Esophagus muscularis mucosa (tissue), 4 donors: ENCODE measurements at places on chromosomes 4 and X. TPM values are rescaled to one million over a fixed set of nuclear protein-coding genes. Genes with fewer than 3 reads are reported as not detected.
A peak's percentile ranks its signal among the peaks of the same experiment; 100 is the strongest.

The TKTL2 gene
- total RNA-seq = not detected

The H2AZ1 gene
- 198 TPM for total RNA-seq

GRCh38 chr4:27149541-27150212 lies 289.0 kb downstream of the STIM2 start:
- no peaks in the 10 kb centered on the region for H3K4me1 ChIP-seq
- H3K27me3 ChIP-seq = no peaks in the 10 kb centered on the region
- H3K27ac ChIP-seq = no peak overlapping the region

DNA sequence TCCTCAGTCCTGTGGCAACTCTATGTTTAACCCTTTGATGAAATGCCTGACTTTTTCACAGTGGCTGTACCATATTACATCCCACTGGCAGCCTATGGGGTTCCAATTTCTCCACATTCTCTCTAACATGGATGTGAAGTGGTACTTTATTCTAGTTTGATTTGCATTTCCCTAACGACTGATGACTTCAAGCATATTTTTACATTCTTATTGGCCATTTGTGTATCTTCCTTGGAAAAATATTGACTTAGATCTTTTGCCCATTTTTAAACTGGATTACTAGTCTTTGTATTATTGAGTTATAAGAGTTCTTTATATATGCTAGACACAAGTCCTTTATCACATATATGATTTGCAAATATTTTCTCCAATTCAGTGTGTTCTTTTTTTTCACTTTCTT lies 2.1 kb upstream of the RAB39B start:
- DNase-seq = no peak
- H3K4me1 ChIP-seq = peaks cover 7% of the 10 kb centered on the region
- H3K27ac ChIP-seq = no peak overlapping the region
- H3K27me3 ChIP-seq = no peaks in the 10 kb centered on the region

GRCh38 chr4:153122855-153123254 lies 81.4 kb upstream of the TRIM2 start:
- no peak overlapping the region for H3K27ac ChIP-seq
- H3K36me3 ChIP-seq = no peaks in the 10 kb centered on the region
- peaks cover 5% of the 10 kb centered on the region for H3K4me1 ChIP-seq
- no peak for DNase-seq
- no peaks in the 10 kb centered on the region for H3K27me3 ChIP-seq
- H3K4me3 ChIP-seq = no peak overlapping the region

- no peaks in the 10 kb centered on the region for H3K27me3 ChIP-seq
- H3K4me1 ChIP-seq = no peaks in the 10 kb centered on the region
- no peaks in the 10 kb centered on the region for H3K36me3 ChIP-seq
- H3K4me3 ChIP-seq = no peak overlapping the region
These were observed 55.6 kb downstream of the TXK start for GRCh38 chr4:48078425-48078824.

DNA sequence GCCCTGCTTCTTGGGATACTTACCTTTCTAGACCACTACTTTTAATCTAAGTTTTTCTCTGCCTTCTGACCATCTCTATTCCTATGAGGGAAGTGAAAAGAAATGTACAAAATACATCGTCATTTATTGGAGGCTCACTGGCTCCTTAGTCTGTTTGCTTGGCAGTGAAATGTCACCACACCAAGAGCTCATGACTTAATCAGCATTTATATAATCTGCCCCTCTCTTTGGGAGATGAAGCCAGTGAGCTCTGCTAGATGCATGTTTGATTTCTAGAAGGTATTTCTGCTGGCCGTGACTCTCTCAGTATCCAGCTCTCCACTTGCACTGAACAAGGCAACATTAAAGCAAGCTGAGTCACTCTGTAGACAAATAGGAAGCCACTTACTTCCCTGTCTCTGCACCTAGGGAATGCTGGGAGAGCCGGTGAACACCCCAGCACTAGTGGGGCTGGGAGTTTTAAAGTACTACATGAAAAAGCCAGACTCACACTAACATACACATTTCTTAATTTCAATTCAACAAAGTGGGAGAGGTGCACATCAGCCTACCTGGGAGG lies 79.1 kb downstream of the MID1IP1 start:
- no peak overlapping the region for H3K27ac ChIP-seq
- no peaks in the 10 kb centered on the region for H3K27me3 ChIP-seq
- no peaks in the 10 kb centered on the region for H3K4me1 ChIP-seq
- H3K4me3 ChIP-seq = no peak overlapping the region

DNA sequence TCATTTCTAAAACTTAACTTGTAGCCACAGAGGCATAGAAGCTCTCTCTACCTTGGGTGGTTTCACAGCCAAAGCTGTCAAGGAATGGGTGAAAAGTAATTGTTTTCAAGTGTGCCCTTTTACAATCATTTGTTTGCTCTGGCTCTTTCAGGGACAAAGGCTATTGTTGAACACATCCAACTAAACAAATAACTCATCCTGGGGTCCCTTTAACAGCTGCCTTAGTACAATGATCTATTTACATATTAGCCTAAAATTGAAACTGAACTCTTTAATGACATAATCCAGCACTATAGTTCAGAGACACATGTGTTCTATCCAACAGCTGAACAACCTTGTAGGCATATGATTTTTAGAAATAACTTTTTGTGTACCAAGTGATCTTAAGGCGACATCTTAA lies 3.7 kb downstream of the HHIP start:
- no peak overlapping the region for H3K4me3 ChIP-seq
- no peak overlapping the region for H3K27ac ChIP-seq
- no peaks in the 10 kb centered on the region for H3K36me3 ChIP-seq
- no peak for DNase-seq
- H3K27me3 ChIP-seq = peaks cover 43% of the 10 kb centered on the region

- H3K27me3 ChIP-seq = no peaks in the 10 kb centered on the region
- no peaks in the 10 kb centered on the region for H3K4me1 ChIP-seq
- no peak overlapping the region for H3K4me3 ChIP-seq
- H3K27ac ChIP-seq = no peak overlapping the region
- no peaks in the 10 kb centered on the region for H3K36me3 ChIP-seq
These were observed 170.4 kb upstream of the CASK start for GRCh38 chrX:42093756-42094155.

GRCh38 chr4:140719686-140720085 lies 36.5 kb downstream of the TBC1D9 start:
- H3K36me3 ChIP-seq = no peaks in the 10 kb centered on the region
- H3K27me3 ChIP-seq = no peaks in the 10 kb centered on the region
- H3K4me3 ChIP-seq = no peak overlapping the region

DNA sequence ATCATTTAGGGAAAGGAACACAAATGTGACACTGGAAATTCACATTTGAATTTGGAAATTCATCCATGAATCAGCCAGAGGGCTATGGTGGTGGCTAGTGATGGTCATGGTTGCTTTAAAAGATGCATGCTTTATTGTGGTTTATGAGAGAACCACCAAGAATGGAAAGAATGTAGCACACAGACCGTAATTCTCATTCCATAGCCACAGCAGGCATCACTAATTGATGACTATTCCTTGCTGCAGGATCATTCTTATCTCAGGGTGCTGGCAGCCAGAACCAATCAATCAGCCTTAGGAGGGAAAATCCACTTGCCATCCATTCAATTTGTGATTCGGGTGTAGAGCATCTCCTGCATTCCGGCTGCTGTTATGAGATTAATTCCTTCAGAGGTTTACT lies 115.6 kb downstream of the DHRSX start:
- H3K36me3 ChIP-seq = peaks cover 10% of the 10 kb centered on the region
- H3K27me3 ChIP-seq = no peaks in the 10 kb centered on the region
- no peaks in the 10 kb centered on the region for H3K4me1 ChIP-seq
- H3K4me3 ChIP-seq = no peak overlapping the region
- H3K27ac ChIP-seq = no peak overlapping the region
- no peak for DNase-seq

DNA sequence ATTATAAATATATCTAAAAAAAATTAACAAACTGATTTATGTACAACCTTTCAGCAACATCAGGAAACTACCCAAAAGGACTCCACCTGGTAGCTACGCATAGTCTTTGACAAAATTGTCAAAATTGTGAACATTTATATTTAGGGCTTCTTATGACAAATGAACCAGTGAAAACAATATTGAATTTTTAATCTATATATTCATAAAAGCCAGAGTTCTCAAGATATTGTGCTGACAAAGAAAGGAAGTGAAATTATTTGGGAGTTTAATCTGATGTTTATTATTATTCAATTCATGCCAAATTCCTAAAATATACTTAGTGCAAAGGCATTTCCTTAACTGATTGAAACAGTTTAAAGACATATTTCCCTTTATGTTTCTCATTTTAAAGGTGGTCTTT lies 5.3 kb upstream of the SULT1B1 start:
- DNase-seq = no peak
- H3K36me3 ChIP-seq = no peaks in the 10 kb centered on the region
- no peak overlapping the region for H3K27ac ChIP-seq
- no peaks in the 10 kb centered on the region for H3K27me3 ChIP-seq
- no peaks in the 10 kb centered on the region for H3K4me1 ChIP-seq
- H3K4me3 ChIP-seq = no peak overlapping the region

- no peak overlapping the region for H3K27ac ChIP-seq
- DNase-seq = no peak
- H3K4me1 ChIP-seq = peaks cover 24% of the 10 kb centered on the region
- no peak overlapping the region for H3K4me3 ChIP-seq
- no peaks in the 10 kb centered on the region for H3K36me3 ChIP-seq
- H3K27me3 ChIP-seq = no peaks in the 10 kb centered on the region
These were observed 99.8 kb downstream of the PHKA2 start for GRCh38 chrX:18883961-18884765.

- H3K27ac ChIP-seq = peak overlapping the region; percentile 83
- no peaks in the 10 kb centered on the region for H3K4me1 ChIP-seq
- H3K36me3 ChIP-seq = no peaks in the 10 kb centered on the region
- H3K27me3 ChIP-seq = no peaks in the 10 kb centered on the region
- no peak for DNase-seq
These were observed 1.3 kb downstream of the NEXMIF start for GRCh38 chrX:74923942-74924448.
